Stimulated activated CD4-positive, alpha-beta T cell treated with anti-CD3 and anti-CD28 coated beads, TNF-alpha, amount 100 ng/mL, for 48 hours (primary cell): ENCODE measurements at places on chromosomes 7 and 10.

GRCh38 chr10:34327184-34327583 lies 487.9 kb downstream of the PARD3 start:
- no peak for DNase-seq

- DNase-seq = no peak
Measured at GRCh38 chr7:115332691-115333090, 410.8 kb downstream of the MDFIC start.

- no peak for DNase-seq
Measured at GRCh38 chr7:43114458-43114780, 2.0 kb downstream of the HECW1 start.

DNA sequence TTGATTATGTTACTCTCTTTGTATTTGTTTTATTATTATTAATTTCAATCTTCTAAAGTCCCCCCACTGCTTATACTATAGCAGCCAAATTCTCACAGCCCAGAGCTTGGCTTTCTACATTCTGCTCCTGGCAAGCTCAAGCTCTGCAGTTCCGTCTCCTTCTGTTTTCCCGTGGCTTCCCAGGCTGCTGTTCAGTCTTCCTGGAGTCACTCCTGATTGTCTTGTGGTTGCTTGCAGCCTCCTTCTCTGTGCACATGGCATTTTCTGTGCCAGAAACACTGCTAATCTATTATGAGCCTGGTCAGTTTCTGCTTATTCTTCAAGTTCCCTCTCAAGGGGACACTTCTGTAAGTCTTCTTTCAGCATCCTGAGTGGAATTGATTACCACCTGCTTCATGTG lies 533.7 kb upstream of the IGFBP3 start:
- no peak for DNase-seq

GRCh38 chr7:132656846-132657776 lies 80.8 kb upstream of the PLXNA4 start:
- DNase-seq = no peak

DNA sequence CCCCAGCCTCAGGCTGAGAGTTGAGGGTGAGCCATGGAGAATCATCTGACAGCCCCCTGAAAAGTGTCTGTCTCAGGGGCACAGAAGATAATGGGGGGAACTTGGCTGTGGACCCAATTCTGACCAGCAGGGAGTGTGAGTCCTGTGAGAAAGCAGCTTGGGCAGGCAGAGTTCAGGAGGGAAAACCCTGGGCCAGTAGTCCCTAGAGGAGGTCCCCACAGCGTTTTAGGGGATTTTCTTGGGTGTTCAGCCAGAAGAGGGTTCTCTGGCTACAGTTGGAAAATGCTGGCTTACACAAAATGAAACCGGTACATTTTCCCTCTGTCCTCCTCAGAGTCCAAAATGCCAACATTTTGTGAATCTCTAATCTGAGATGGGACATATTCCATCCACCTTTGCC lies 35.8 kb upstream of the TRIM8 start:
- DNase-seq = no peak

- no peak for DNase-seq
Measured at GRCh38 chr10:17344206-17344605, 110.2 kb downstream of the ST8SIA6 start.

DNA sequence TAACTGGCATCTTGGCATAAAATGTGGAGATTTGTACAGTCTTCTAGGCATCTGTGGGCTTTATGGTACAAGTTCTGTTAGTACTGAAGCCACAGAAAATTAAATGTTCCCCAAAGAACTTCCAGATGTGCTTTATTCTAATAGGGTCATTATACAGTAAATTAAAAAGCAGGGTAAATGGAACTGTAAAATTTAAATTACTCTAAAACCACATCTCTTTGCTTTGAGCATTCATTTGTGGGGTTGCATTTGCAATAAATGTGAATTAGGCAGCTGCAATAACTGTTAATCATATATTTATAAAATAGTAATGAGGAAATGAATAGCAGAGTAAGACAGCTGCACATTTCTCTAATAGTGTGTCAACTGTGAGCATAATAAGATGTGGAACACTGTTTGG lies 151.5 kb downstream of the BUB3 start:
- no peak for DNase-seq

GRCh38 chr7:27297356-27297755 lies 54.8 kb downstream of the EVX1 start:
- no peak for DNase-seq

- no peak for DNase-seq
Measured at GRCh38 chr10:47458466-47459154, 25.3 kb downstream of the ANXA8 start.

DNA sequence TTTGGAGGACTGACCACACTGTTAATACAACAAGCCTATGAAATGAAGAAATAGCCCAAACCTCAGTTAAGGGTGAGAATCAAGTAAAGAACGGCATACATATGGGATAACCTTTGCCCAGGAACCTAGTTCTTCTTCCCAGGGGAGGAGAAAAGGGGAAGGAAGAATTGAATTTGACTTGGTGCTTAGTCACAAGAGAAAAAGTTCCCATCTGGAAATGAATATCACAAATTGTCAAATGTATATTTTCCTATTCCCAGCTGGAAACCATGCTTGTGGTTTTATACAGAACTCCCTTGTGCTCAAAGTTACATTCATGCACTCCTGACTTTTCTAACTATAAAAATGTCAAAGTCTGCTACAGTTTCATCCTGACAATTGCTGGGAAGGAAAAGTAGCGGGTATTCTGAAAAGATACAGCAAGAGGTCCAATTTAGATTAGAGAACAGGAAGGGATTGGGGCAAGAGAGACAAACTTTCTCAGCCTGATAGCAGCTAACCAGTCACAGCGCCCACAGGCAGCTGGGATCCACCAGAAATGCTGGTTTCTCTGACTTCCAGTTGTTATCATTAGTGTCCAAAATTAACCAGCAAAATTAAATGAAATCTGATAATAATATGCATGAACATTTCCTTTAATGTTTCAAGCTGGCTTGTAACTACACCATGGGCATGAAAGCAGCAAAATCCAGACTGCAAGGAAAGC lies 18.6 kb upstream of the GSAP start:
- DNase-seq = no peak
